Anterior cingulate cortex (tissue), 58 donors: ENCODE measurements at places on chromosomes 7 and 10.

GRCh38 chr7:129443612-129444011 is 9.4 kb downstream of the STRIP2 start:
- no peak for DNase-seq

DNA sequence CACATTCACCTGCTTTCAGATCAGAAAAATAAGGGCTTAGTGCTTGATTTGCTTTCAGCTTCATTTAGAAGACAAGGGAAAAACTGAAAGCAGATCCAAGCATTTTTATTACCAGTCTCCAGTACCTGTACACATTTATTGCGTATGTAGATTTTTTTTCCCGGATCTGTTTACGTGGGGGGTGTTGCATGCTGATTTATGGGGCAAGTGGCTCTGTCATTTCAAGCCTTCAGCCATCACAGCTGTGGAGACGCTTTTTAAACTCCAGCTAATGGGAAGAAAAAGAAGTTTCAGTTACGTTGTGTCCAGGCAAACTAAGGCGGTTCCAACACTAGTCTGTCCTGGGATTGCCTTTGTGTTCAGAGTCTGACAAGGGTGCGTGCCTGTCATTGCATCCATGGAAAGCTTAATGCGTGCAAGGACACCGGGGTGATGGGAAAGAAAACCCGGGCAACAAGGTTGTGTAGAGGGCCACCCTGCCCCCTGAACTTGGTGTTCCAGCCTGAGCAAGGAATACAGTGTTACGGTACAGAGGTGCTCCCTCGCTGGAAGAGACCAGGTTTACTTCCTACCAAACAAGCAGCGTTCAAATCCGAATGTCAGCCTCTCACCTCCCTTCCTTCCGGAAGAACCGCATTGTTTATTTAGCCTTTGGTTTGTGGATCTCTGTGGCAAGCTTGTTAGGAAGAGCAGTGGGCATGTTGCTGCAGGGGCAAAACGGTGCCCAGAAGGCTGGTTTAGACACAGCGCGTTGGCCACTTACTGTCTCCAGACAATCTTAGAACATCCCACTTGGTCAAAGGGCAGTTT is 128.2 kb downstream of the FGFR2 start:
- DNase-seq = no peak

- DNase-seq = no peak
Measured at GRCh38 chr10:19561181-19561580, 255.1 kb upstream of the PLXDC2 start.

DNA sequence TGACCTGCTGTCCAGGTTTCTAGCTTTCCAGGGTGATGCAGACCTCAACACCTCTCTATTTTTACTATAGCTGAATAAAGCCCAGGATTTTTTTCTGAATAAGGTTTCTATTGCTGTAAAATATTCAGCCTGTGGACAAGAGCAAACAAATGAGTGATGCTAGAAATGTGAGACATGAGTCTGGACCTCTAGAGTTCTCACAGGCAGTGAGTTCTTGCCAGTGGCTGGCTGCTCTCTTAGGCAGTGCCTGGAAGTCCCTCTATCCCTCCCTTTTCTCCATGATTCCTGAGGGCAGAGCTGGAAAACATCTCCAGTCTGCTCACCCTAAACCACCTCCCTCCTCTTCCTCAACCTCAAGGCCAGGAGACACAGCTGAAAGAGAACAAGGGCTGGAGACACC is 793.8 kb upstream of the IGFBP3 start:
- no peak for DNase-seq

DNA sequence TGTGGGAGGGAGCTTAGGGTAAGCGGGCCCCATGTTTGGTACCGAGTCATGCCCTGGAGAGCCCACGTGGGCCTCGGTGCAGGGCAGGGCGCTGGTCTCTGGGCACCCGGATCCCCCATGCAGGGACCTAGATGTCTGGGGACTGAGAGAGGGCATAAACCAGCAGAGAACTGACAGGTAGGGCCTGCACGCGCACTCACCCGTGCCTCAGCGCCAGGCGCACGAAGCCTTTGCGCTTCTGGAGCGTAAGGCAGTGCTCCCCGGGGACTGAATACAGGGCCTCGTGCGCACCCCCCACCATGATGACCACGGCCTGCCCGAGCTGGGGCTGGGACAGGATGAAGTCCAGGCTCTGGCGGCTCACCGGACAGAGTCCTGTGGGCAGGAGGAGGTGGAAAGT is 2.8 kb downstream of the MOGAT3 start:
- DNase-seq = no peak

- DNase-seq = no peak
Measured at GRCh38 chr7:76149847-76150691, 51.6 kb upstream of the SRRM3 start.

DNA sequence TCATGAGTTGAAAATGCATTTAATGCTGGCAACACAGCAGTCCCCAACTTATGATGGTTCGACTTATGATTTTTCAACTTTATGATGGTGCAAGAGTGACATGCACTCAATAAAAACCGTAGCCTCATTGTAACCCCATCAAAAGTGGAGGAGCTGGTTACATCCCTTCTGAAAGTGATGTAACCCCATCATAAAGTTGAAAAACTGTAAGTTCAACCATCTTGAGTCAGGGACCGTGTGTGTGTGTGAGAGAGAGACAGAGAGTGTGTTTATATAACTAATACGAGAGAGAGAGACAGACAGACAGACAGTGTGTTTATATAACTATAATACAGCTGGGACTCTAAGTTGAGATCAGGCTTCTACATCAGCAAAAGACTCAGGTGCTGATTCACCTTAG is 21.0 kb downstream of the ANXA11 start:
- DNase-seq = no peak

DNA sequence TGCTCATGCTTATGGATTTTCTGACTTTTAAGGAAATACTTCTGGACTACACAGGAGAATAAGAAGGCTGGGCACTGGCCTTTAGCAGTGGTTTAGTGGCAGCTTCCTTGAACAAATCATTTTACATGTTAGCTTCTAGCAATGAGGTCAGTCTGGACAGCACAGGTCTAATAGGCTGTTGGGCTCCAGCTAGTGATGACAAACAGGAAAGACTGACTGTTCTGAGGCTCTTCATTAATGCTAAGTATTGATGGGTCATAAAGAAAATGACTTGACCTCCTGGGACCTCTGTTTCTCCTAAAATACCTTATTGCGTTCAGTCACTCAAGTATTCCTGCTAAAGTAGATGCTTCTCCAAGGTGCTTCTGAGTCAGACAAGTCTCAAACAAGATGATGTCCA is 4.9 kb upstream of the RHOBTB1 start:
- DNase-seq = no peak

DNA sequence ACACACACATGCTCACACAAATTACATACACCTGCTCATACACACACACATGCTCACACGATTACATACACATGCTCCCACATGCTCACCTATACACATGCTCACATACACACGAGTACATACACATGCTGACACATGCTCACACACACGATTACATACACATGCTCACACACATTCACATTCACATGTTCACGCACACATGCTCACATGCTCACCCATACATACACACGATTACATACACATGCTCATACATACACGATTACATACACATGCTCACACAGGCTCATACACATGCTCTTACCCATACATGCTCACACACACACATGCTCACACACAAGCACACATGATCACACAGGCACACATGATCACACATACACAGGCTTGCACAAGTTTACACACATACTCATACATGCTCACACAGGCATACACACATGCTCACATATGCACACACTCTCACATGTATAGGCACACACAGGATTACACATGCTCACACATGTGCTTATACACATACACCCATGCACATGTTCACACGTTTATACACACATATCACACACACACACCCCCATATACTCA is 118.5 kb downstream of the PAXIP1 start:
- no peak for DNase-seq

DNA sequence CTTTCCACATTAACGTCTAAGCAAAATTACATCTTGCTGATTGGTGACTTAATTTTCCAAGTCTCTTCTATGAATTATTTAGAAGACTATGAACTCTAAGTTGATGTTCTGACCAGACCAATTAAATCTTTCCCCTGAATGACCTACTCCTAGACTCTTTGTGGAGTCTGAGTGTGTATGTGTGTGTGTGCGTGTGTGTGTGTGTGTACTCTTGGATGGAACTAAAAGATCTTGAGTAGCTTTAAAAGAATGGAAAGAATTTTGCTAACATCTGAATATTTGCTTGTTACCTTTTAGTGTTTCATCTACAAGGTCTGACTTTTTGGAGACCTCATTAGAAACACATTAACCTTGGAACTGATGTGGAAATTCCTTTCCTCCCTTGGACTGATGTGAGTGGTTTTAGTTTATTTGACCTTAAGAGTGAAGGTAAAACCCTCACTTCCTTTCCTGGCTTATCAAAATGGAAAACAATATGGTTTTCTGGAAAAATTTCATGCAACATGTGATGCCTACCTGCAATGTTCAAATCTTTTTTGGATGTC is 257.1 kb downstream of the GATA3 start:
- DNase-seq = no peak

DNA sequence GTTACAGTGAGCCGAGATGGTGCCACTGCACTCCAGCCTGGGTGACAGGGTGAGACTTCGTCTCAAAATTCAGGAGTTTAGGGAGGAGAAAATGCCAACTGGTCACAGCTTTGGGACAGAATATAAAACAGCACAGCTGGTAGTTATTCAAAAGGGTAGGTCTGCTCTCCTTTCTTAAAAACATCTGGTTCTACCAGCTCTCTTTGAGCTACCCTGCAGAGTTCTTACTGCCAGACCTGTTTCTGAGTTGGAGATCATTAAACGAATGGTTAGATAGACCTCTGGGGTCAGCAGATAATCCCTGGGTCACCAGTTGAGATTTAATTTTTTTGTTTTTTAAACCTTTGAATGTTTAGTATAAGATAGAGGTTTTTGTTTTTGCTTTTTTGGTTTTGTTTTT is 52.6 kb downstream of the MCU start:
- DNase-seq = no peak

GRCh38 chr7:25959168-25959734 is 192.7 kb upstream of the NFE2L3 start:
- DNase-seq = no peak

DNA sequence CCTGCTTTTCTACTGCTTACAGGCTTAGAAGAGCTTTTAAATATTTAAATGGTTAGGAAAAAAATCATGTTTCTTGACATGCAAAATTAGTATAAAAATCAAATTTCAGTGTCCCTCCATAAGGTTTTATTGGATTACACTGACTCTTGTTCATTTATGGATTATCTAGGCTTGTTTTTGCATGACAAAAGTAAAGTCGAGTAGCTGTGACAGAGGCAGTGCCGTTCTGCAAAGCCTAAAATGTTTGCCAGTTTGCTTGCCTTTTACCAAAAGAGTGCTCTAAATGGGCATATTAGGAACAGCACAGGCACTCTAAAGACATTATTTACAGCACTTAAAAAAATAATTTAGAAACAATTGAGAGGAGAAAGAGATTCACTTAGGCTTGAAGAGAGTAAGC is 139.6 kb downstream of the TSPAN12 start:
- no peak for DNase-seq

DNA sequence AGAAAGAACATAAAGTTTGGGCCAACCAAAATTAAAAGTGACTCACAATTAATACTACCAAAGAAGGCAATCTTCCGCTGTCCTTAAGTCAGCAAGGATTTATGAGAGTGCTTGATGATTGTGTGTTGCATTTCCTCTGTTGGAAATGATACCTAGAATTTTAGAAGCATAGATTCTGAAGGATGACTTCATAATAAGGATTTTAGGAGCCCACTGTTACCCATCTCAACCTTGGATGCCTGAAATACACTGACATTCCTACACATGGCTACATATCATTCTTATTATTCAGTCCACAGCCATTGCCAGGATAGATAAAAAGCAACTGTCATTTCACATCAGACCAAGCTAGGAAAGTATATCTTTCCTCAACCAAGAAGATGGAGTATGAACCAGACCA is 823.8 kb downstream of the LRMDA start:
- DNase-seq = no peak

- no peak for DNase-seq
Measured at GRCh38 chr10:75866300-75866625, 434.8 kb downstream of the LRMDA start.

GRCh38 chr10:80489371-80490112 is 35.4 kb downstream of the TSPAN14 start:
- no peak for DNase-seq

GRCh38 chr10:24465124-24465874 is 256.4 kb downstream of the KIAA1217 start:
- DNase-seq = no peak

GRCh38 chr10:102612964-102613275 is 31.4 kb upstream of the TRIM8 start:
- DNase-seq = no peak

DNA sequence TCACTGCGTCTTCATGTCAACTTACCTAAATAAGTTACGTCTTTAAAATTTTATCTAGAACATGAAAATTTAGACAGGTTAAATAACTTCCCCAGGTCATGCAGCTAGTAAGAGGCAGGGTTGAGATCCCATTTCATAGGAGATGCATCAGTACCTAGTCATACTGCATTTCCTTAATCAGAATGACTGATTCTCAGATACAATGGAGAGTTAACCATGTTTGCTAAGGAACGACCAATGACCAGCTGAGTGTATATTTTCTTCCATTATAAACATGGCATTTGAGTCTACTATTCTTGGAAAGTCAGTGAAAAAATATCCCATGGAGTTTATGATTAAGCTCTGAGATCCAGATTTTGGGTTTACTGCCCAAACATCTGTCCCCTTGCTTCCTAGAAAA is 39.6 kb downstream of the ENTPD1 start:
- no peak for DNase-seq

DNA sequence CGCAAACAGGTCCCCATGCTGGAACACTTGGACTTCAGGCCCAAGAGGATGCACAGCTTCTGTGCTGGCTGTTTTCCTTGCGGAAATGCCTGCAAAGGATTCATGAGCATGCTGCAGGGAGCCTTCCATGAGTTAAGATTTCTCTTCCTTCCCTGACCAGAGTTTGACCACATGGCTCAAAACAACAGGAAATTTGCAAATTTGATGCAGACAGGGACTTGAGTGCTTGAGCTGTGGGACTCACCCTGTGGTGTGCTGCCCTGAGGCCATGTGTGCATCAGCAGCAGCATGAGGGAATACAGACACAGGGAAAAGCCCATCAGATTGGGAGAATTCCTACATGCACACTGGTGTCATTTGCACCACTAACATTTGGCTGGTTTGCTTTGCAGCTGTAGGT is 195.4 kb downstream of the CDC14C start:
- no peak for DNase-seq

DNA sequence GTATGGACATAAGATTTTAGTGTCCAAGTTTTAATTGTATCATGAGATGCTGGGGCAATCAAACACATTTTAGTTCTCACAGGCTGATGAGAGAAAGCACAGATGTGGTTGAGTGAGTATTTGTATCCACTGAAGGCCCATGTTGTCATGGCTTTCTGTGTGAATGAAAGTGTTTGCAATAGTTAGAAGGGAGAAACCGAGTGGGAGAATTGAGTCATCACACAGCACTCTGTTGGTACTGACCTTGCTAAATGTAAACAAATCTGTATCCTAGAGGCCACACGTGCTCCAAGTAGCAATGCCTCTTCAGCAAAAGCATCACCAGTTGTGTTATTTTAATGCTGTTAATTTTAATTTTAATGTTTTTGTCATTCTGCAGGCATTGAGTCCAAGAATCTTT is 121.2 kb downstream of the EMX2 start:
- DNase-seq = no peak
